ENCODE measurements at places on chromosomes 11 and 22. TPM values are rescaled to one million over a fixed set of nuclear protein-coding genes. Genes with fewer than 3 reads are reported as not detected.
A peak's percentile ranks its signal among the peaks of the same experiment; 100 is the strongest.

- DNase-seq: peak; percentile 36
These were observed 71.4 kb upstream of the MPEG1 start for GRCh38 chr11:59283825-59284772.

DNA sequence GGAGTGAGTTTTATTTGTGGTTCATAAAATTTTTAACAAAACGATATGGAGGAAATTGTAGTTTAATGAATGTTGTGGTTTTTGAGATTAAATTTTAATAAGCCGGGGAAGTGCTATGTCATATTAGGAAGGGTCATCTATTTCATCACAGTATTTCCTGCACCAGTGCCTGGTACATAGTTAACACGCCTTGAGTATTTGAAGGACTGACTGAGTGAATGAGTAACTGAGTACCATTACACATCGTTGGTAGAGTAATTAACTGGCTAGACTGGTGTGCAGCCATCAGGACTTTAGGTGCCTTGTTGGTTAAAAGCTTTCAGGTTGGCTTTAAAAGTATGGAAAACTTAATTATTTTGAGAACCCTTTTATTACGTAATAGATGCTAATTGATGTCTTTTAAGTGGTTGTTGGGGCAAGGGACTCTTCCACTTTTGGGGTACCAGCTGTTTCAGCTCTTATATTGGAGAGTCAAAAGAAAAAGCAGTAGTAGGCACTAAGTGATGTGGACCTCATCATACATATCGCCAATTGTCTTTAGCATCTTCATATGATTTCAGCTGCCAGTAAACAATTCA, 101.8 kb downstream of the DDX10 start:
- DNase-seq: no peak

- no peak for DNase-seq
These were observed 13.0 kb downstream of the RTN4RL2 start for GRCh38 chr11:57473285-57473841.

DNA sequence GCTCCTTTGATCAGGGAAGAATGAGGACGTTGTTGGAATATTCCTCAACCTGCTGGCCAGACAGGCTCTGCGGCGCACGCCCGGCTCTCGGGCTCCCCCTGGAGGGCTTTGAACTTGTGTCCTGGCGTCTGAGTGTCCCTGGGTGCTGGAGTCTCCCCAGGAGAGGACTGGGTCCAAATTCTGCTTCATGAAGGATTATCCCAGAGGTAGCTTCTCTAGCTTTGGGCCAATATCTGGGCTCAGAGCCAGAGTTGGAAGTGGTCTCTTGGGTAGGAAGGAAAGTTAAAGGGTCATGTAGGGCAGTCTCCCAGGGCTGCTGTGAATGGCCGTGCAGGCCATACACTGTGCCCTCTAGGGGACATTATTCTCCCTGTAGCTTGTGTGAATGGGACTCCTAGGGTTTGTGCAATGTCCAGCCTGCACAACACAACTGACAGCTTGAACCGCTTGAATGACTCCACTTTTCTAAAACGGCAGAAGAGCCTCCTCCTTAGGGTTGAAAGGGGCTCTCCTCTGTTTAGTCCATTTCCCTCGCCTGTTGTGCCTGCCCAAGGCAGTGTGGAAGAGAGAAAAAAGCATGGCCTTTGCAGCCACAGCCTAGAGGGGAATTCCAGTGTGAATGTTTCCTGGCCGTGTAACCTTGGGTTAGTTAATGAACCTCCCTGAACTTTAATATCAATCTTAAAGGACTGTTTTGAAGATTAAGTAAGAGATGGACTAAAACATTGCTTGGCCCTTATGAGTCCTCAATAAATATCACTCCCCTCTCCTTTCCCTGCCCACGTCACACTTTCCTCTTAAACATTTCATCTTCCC, 111.2 kb upstream of the THY1 start:
- peak; percentile 90 for DNase-seq

- DNase-seq: no peak
These were observed 314.0 kb downstream of the CADM1 start for GRCh38 chr11:115190196-115190595.

GRCh38 chr11:96197801-96198701, 144.9 kb downstream of the MAML2 start:
- no peak for DNase-seq

GRCh38 chr22:43467216-43467940, 55.6 kb downstream of the MPPED1 start:
- DNase-seq: no peak

GRCh38 chr22:47143249-47143938, 380.9 kb downstream of the TBC1D22A start:
- no peak for DNase-seq

DNA sequence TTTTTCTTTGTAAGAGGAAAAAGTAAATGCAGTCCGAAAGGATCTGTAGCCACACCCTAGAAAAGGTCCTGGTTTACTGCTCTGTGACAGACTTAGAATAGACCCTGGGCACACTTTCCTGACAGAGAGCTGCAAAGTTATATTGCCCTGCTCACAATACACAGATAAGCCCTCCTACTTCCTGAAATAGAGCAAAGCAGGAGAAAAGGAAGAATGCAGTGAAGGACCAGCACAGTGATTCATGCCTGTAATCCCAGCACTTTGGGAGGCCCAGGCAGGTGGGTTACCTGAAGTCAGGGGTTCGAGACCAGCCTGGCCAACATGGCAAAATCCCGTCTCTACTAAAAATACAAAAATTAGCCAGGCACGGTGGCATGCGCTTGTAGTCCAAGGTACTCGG, 2.2 kb downstream of the CYB561A3 start:
- DNase-seq: no peak

DNA sequence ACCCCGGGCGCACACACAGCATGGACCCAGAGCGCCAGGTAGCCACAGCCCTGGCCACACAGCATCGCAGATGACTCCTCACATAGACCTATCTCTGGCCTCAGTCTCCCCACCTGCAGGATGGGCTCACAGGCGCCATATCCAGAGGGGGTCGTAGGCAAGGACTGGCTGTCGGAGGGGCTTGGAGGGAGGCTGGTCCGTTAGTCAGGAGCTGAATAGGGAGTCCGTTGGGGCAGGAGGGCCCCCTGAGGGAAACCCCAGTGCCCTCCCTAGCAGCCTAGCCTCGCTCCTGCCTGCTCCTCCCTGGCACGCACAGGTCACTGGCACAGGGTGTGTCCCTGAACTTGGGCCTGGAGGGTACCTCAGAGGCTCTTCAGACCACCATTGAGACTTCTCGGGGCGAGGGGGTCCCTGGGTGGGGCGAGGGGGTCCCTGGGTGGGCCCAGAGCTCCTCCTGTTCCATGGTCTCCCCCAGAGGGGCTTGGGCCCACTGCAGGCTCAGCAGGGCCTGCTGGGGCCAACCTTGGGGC, 2.0 kb downstream of the PLXNB2 start:
- no peak for DNase-seq

DNA sequence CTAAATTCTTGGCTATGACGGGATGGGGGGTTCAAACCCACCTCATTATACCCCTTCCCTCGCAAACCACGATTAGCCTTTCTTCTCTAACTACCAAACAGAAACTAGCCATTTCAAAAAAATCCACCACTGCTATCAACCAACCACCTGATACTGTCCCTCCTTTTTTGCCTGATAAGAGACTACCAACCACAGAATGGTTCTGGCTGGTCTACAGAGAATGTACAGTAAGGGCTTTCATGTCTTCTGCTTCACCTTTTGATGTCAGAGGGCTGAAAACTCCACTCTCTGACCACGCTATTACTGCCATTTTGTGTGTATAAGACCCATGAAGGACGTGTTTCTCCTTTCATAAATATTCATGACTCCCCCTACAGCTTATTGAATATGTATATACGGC, 19.1 kb downstream of the RIC3 start:
- no peak for DNase-seq

- DNase-seq: no peak
These were observed 78.6 kb downstream of the SLC1A2 start for GRCh38 chr11:35340715-35341114.

The C11orf42 gene
- not detected for total RNA-seq

The FGF4 gene
- 0.37 TPM for total RNA-seq

The CSTPP1 gene
- 35.5 TPM for total RNA-seq

The CYP2D6 gene
- 15.9 TPM for total RNA-seq

The TESMIN gene
- total RNA-seq: 3.8 TPM

Measured in glutamatergic neuron (in vitro differentiated cells).